ENCODE measurements at places on chromosomes 5 and 9.

GRCh38 chr9:70079417-70080037, 35.9 kb downstream of the MAMDC2 start:
- no peak for DNase-seq

DNA sequence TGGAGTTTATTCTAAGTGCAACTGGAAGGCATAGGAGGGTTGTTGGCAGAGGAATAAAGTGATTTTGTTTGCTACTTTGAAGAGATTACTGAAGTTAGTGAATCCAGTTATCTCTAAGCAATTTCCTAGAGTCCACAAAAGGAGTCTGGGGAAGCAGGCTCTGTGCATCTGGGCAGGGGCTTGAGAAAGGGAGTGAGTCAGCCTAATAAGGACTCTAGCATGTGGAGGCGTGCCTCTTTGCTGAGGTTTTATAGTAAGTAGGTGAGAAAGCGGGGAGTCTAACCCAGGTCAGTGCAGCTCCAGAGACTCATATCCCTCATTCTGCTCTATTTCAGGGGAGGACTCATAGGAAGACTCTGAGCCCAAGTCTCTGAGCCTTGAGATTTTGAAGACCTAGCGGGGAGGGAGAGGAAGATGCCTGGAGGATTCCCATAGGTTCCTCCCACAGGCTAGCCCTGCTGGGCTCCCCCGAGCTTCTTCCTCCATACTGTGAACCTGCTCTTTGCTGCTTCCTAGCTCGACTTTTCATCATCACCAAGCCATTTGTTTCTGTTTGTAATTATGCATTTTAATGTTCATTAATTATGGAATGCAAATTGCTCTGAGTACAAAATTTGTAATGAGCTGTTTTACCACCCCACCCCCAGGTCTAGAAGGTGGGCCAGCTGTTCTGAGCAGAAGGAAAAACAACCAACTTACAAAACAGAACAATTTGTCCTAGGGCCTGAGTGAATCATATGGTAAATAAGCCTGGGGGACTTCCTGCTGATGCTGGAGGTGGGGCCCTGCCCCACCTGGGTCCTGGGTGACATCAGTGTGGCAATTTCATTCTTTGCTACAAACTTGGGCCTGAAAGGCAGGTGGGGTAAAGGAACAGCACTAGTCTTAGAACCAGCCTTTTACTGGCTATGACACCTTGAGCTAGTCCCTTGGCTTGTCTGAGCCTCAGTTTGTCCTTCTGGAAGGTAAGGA, 150.2 kb downstream of the TRIM32 start:
- no peak for DNase-seq

- no peak for DNase-seq
Observed at GRCh38 chr5:636951-637350, 24.8 kb downstream of the CEP72 start.

DNA sequence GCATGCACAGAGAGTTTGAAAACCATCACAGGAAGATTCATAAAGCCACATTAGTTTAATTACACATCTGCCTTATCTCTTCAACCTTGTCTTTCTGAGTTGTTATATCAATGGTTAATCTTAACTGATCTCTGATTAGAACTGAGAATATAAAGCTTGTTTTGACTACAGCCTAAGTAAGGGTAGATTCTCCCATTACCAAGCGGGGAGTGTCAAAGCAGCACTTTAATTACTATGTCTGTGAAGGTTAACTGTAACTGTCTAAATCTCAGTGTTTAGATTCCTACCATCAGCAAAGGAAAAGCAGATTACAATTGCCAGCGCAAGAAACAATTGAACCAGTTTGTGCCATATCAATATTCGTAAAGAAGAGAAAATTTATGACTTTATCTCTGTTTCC, 348.7 kb downstream of the CDH12 start:
- no peak for DNase-seq

DNA sequence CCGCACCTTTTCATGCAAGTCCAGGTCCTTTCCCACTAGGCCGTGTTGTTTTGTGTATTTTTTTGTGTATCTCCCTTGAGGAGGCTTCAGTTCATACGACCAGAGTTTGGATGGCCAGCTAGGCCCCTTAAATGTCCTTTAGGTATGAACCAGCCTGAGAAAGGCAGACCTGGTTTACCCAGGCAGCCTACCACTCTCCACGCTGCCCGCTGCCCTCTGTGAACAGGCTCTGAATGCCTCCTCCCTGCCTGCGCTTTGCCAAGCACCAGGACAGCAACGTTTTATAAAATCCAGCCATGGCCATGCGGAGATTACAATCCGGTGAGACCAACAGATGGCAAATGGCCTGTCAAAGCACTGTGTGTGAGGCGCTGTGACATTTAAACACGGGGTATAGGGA, 626 bp upstream of the CLTB start:
- DNase-seq: no peak

GRCh38 chr5:53011233-53011632, 22.1 kb downstream of the ITGA2 start:
- no peak for DNase-seq

DNA sequence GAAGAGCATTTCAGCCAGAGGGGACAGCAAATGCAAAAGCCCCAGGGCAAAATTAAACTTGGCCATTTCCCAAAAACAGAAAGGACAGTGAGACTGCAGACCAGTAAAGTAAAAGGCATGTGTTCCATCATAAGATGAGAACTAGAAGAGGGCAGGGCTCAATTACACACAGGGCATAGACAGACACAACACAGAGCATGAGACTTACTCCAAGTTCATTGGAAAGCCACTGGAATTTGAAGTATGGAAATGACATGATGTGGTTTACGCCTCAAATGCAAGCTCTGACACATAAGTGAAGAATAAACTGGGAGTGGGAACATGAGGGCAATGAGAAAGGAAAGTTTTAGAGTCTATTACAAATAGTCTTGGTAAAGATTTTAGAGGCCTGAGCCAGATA, 446.6 kb upstream of the GRIA1 start:
- DNase-seq: no peak

- no peak for DNase-seq
Observed at GRCh38 chr5:360257-361027, 38.9 kb downstream of the AHRR start.

- no peak for DNase-seq
Observed at GRCh38 chr5:87551911-87552310, 139.2 kb upstream of the CCNH start.

GRCh38 chr9:92008041-92008440, 58.0 kb upstream of the ROR2 start:
- no peak for DNase-seq

DNA sequence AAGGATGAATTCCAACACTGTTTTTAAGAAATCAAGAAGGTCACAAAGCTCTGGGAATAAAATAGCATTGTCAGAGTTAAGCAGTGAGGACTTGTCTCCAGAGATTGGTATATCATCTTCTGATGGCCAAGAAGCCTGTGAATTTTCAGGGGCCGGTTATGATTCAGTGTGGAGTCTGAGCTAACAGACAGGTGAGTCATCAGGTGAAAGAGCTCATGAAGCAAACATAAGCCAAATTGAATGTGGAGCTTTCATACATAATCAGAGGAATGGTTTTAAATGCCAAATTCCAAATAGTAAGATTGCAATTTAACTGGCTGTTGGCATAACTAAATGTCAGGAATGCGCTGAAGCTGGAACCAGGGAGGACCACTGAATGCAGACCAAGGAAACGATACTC, 494.2 kb downstream of the MTRR start:
- no peak for DNase-seq

GRCh38 chr5:5965132-5965531, 413.2 kb downstream of the MED10 start:
- DNase-seq: no peak

GRCh38 chr9:118306801-118307200, 602.6 kb downstream of the TLR4 start:
- no peak for DNase-seq

GRCh38 chr5:33650911-33651310, 210.1 kb downstream of the TARS1 start:
- DNase-seq: no peak

DNA sequence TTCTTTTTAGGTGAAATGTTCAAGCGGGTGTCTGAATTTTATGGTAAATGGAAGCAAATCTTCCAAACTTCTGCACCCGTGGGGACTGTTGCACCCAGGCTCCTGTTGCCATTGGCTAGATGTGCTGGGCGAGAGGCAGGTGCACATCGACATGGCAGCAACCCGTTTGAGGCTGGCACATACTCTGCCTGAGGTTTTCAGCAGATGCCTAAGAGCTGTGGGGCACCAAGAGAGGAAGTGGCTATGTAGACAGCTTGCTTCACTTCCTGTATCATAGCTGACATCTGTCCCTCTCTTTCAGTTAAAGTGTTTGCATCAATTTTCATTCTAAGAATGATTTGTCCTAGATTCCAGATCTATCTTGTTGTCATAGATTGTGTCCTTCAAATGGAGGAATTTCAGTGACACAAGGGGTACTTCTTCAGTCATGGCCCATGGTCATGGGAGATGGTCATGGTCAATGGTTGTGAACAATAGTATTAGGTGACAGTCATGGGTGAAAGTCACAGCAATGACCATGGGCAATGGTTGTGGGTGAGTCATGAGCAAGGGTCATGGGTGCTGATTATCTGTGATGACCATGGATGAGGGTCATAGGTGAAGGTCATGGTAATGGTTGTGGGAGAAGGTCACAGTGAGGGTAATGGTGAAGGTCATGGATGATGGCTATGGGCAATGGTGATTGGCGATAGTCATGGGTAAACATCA, 115.1 kb upstream of the IRX4 start:
- DNase-seq: no peak

GRCh38 chr5:59036274-59036961, 453.5 kb downstream of the RAB3C start:
- peak; percentile 68 for DNase-seq

- DNase-seq: no peak
Observed at GRCh38 chr9:21320465-21320864, 14.7 kb downstream of the KLHL9 start.

DNA sequence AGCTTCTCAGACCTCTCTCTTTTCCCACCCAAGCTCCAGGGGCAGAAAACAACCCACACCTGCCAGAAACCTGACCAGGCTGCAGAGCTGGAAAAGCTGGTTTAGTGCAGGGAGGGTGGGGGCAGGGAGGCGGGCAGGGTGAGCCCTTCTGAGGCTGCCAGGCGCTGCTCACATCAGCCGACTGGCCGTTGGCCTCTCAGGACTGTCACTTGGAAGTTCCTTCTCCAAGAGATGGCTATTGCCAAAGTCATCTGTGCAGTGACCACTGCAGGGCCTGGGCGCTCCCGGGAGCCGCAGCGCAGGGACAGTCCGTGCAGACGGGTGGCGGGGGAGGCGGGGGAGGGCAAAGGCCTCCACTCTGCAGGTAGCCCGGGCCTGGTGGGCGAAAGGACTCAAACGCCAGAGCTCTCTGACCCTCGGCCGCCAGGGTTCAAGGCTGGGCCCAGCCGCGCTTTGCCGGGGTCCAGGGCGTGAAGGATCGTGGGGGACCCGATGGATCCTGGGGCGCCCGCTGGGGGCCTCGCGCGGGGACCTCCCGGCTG, 205.0 kb upstream of the IER5L start:
- DNase-seq: no peak

DNA sequence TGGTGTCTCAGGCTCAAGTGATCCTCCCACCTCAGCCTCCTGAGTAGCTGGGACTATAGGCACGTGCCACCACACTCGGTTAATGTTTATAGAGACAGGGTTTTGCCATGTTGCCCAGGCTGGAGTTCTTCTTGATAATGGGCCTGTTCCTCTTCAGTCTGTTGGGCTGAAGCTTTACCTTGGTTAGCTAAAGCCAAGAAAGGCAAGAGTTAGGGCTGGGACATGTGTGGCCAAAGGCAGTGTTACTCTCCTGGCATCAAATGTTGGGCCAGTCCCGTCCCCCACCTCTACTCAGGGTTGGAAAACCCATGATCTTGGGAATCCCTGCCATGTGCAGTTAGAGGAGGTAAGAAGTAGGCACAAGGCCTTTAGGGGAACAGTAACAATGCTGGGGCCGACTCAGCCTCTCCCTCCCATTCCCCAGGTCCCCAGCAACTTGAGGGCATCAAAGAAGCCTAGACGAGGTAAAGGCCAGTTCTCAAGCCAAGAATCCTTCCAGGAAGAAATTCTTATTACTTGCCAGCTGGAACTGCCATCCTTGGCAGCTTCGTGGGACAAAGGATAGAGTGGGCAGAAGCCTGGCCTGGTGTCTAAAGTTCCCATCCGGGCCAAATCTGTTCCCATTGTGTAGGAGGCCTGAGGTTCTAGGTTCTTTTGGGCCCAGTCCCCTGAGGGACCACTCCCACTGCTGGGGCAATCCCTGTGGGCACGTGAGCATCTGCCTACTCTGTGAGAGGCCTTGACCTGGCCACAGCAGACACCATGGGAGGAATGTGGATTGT, 4.5 kb downstream of the EGR1 start:
- DNase-seq: no peak

DNA sequence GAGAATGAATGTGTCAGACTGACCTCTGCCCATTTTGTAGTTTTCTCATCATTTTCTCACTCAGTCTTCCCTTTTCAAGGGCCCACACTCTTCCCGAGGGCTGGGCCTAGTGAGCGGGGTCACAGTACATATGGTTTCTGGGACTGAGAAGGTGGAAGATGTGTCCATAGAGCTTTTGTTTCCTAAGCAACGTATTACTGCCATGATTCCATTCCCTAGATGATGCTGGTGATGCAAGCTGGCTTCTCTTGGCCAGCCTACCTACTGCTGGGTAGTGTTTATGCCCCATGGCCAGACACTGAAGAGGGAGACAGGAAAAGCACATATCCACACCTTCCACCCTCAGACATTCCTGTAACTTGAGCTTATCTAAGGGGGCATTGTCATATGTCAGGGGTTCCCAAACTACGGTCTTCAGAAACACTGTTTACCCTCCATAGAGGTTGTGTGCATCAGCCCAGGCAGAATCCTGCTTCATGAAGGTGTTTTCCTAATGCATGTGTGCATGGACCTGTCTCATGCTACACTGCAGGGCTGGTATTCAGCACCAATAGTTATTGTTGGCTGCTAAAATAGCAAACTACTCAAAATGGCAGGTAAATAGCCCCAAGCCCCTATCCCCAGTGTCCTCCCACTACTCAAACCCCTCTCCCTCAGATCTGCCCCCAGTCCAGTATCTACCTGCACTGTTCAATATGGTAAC, 9.5 kb downstream of the IRF1 start:
- DNase-seq: no peak

All from stimulated activated naive CD4-positive, alpha-beta T cell (primary cell).